ENCODE measurements at places on chromosomes 11 and 22. TPM values are rescaled to one million over a fixed set of nuclear protein-coding genes. Genes with fewer than 3 reads are reported as not detected.

Gene C22orf15
- 0.41 TPM for polyA plus RNA-seq

Gene P2RX6
- 2.2 TPM for polyA plus RNA-seq

Gene FAM83F
- polyA plus RNA-seq: not detected

Gene RFPL1
- polyA plus RNA-seq: 0.13 TPM

Gene KRTAP5-2
- polyA plus RNA-seq: not detected

Gene NXPE4
- not detected for polyA plus RNA-seq

Gene OR52H1
- polyA plus RNA-seq: not detected

Gene SLC16A8
- polyA plus RNA-seq: 1.3 TPM

Gene GP1BB
- 4.9 TPM for polyA plus RNA-seq

Gene OR8J1
- not detected for polyA plus RNA-seq

Gene LMNTD2
- 0.36 TPM for polyA plus RNA-seq

Gene KCNJ11
- not detected for polyA plus RNA-seq

Gene ENTHD1
- polyA plus RNA-seq: not detected

Gene CATSPERZ
- polyA plus RNA-seq: not detected

Gene PKNOX2
- polyA plus RNA-seq: 0.08 TPM

Gene MRGPRX4
- polyA plus RNA-seq: not detected

Gene UBQLN3
- polyA plus RNA-seq: not detected

Gene MMP27
- not detected for polyA plus RNA-seq

Gene KRTAP5-11
- polyA plus RNA-seq: not detected

Gene IGF2
- polyA plus RNA-seq: 0.18 TPM

Data from GM23248 (cell line).